Smooth muscle cell of trachea (primary cell): ENCODE measurements at places on chromosomes 1 and 21. TPM values are rescaled to one million over a fixed set of nuclear protein-coding genes. Genes with fewer than 3 reads are reported as not detected.

The SESN2 gene
- total RNA-seq, result 23.6 and 49.3 TPM in 2 replicates

The ADGRL4 gene
- total RNA-seq, result 6.9 and 23.3 TPM in 2 replicates

The TMEM222 gene
- 26.2 and 37.4 TPM in 2 replicates for total RNA-seq

The OR2L5 gene
- total RNA-seq, result not detected in 2 replicates

The FCN3 gene
- total RNA-seq, result not detected in 2 replicates

The VASH2 gene
- 0.99 and 1.0 TPM in 2 replicates for total RNA-seq

The UBL4B gene
- under 0.01 TPM in 1 of 2 replicates, not detected in the other for total RNA-seq

The NBPF4 gene
- total RNA-seq, result not detected in 2 replicates

The IGSF8 gene
- 16.0 and 38.5 TPM in 2 replicates for total RNA-seq

The KCNK2 gene
- 4.1 and 5.2 TPM in 2 replicates for total RNA-seq

The NR5A2 gene
- total RNA-seq, result 0.15 TPM in 1 of 2 replicates, not detected in the other

The BEND5 gene
- 0.17 TPM in 1 of 2 replicates, not detected in the other for total RNA-seq

The IL10RB gene
- total RNA-seq, result 55.6 and 60.4 TPM in 2 replicates

The BACE2 gene
- total RNA-seq, result 30.6 and 33.3 TPM in 2 replicates

The SELP gene
- total RNA-seq, result not detected in 2 replicates

The PPM1J gene
- 1.3 and 1.5 TPM in 2 replicates for total RNA-seq

The HORMAD1 gene
- total RNA-seq, result not detected in 2 replicates

The DNAJC11 gene
- total RNA-seq, result 31.1 and 44.5 TPM in 2 replicates

The CELA2B gene
- not detected in 2 replicates for total RNA-seq

The NES gene
- 58.2 and 110 TPM in 2 replicates for total RNA-seq

The LRRC40 gene
- total RNA-seq, result 15.5 and 32.3 TPM in 2 replicates

The FCRL2 gene
- not detected in 2 replicates for total RNA-seq

The ZFP69B gene
- total RNA-seq, result 2.2 and 3.8 TPM in 2 replicates

The TCHH gene
- total RNA-seq, result under 0.01 TPM in 1 of 2 replicates, not detected in the other

The TMEM82 gene
- total RNA-seq, result not detected in 2 replicates

The NBPF1 gene
- 31.1 and 48.3 TPM in 2 replicates for total RNA-seq

The AMY1B gene
- not detected in 2 replicates for total RNA-seq

The KIF17 gene
- 1.5 and 4.1 TPM in 2 replicates for total RNA-seq

The OR2T5 gene
- not detected in 2 replicates for total RNA-seq

The IL22RA1 gene
- total RNA-seq, result 0.15 and 0.17 TPM in 2 replicates

The CLDN19 gene
- under 0.01 TPM in 1 of 2 replicates, not detected in the other for total RNA-seq

The KRTAP21-3 gene
- total RNA-seq, result not detected in 2 replicates

The WDR3 gene
- 12.7 and 18.2 TPM in 2 replicates for total RNA-seq

The TFF2 gene
- total RNA-seq, result not detected in 2 replicates

The PIP5K1A gene
- total RNA-seq, result 57.2 and 70.8 TPM in 2 replicates

The BSND gene
- total RNA-seq, result not detected in 2 replicates

The OR10Z1 gene
- not detected in 2 replicates for total RNA-seq

The MASP2 gene
- under 0.01 TPM in 1 of 2 replicates, not detected in the other for total RNA-seq

The PPT1 gene
- total RNA-seq, result 49.5 and 73.4 TPM in 2 replicates

The KIAA1614 gene
- total RNA-seq, result 9.6 and 13.7 TPM in 2 replicates

The MAB21L3 gene
- 0.66 TPM in 1 of 2 replicates, not detected in the other for total RNA-seq

The GBP6 gene
- total RNA-seq, result under 0.01 and 0.15 TPM in 2 replicates

The DLGAP3 gene
- total RNA-seq, result 0.17 TPM in 1 of 2 replicates, not detected in the other

The VANGL2 gene
- total RNA-seq, result under 0.01 TPM in 1 of 2 replicates, not detected in the other

The PRDM16 gene
- 1.5 and 4.8 TPM in 2 replicates for total RNA-seq
